ENCODE measurements at places on chromosomes 7 and 10.
A peak's percentile ranks its signal among the peaks of the same experiment; 100 is the strongest.

- no peak for DNase-seq
Measured at GRCh38 chr7:343227-343822, 53.4 kb downstream of the FOXL3 start.

DNA sequence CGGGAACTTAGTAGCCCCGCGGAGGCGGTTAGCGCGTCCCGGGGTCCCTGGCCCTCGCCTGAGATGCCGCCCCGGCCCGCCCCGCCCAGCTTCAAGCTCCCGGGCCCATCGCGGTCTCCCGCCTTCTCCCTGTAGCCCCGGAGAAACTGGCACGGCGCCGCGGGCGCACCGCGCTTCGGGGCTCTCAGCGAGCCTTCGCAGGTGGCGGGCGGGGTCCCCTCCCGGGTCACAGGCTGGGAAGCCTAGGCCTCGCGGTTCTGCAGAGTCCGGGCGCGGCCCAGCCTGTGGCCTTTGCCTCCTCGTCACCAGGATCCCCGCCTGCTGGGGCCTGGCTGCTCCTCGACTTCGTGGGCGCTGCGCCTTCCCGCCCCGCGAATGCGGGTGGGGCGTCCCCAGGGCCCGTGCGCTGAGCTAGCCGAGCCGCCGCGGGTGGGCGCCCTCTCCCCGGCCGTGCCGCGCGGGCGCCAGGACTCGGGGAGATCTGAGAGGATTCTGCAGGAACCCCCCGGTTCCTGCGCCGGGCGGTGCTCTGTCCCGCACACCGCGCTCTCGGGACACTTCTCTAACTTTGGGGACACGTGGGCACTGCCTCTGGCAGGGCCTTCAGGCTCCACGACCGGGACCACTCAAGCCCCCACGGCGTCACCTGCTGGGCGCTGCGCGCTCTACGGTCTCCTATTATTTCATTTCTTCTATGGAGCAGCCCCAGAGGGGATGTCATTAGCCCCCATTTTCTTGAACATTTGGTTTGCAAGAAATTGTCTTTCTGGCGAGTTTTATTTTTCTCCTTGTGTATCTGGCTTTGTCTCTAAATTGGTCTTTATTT, 682 bp upstream of the RGS10 start:
- peak; percentile 53 for DNase-seq

DNA sequence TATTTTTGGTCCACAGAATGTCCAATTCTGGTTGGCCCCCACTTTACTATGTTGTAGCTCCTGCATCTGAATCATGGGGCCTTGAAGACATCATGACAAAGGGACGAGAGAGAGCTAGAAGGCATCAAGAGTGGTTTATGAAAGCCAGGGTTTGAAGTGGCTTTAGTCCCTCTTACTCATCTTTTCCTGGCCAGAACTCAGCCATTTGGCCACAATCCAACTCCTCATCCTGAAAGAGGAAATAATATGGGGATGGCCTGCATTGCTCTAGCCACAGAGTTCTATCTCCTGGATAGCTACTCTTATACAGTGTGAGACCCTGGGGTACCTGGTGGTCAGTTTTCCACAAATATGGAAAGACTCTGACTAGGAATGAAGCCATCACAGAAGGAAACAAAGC, 418.9 kb downstream of the XPNPEP1 start:
- DNase-seq = no peak

GRCh38 chr7:131111081-131111576, 216.5 kb upstream of the MKLN1 start:
- peak; percentile 63 for DNase-seq

- no peak for DNase-seq
Measured at GRCh38 chr7:141617280-141617679, 66.1 kb downstream of the AGK start.

DNA sequence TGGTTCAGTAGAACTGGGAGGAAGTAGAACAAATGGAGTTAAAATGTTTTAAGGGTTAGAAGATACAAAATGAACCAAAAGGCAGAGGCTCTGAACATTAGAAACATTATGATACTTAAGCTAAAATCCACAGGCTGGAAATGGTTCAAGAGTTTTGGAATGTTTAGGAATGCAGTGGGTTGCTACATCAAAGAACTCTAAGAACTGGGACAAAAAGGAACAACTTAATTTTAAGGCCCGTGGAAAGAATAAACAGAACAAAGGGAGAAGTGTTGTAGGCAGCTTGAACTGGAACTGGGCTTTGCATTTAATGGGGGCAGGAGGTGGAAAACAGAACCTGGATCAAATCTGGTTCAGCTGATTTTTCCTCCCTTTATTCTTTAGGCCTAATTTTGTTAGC, 3.5 kb upstream of the C7orf25 start:
- DNase-seq = no peak

DNA sequence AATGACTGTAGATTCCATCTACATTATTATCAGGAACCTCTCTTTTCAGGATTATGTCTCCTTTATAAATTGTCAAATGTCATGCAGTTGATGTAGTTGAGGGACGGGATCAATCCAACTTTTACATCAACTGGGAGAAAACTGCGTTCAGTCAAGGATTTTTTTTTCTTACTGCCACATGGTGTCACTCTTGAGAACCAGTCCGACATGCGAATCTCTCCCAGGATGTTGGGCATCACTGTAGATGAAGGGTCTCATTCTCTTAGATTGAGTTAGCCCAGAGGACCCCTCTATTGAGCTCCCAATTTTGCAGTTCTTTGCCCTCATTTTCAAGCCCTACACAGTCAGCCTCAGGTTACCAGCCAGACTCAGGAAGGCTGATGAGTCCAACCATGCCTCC, 120.3 kb upstream of the PTPRZ1 start:
- no peak for DNase-seq

DNA sequence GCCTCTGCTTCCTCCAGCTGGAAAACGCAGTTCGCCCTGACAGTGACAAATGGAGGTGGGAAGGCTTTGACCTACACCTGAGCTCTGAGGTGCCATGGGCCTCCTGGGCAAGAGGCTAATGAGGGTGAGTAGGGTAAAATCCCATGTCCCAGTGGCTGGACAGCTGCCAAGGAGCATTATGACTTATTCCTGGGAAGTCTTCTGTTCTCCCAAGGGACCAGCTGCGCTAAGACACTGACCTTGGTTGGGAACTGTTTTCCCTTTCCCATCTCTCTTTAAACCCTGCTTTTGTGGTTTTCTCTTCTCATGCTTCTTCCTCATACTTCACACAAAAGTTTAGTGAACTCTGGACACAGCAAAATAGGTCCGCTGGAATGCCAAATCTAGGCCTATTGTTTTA, 72.6 kb downstream of the COPG2 start:
- no peak for DNase-seq

- DNase-seq = no peak
Measured at GRCh38 chr10:32240471-32240870, 106.5 kb downstream of the EPC1 start.

Measured in central memory CD4-positive, alpha-beta T cell (primary cell).